NCI-H2029 treated with DMSO at 0.1 percent for 48 hours (cell line): ENCODE measurements at places on chromosomes 11 and 22.

DNA sequence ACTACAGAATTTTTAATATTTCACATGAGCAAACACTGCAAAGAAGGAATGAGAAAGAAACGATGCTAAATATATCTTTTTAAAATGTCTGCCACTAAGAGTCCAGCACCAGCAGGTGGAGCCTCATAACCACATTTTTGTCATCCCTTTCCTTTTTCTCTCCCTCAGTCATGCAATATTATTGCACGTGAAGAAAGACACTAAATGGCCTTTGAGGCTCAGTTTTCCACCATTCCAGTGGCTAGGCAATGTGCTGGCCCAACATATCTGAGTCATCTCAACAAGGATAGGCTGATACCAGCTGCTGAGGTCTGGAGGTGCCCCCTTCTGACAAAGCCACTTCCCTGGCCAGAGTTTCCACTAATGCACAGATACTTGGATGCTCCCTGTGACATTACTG lies 1.8 kb downstream of the ALKBH8 start:
- DNase-seq: peak; percentile 12

GRCh38 chr11:12223771-12224536 lies 113.6 kb downstream of the MICAL2 start:
- peak; percentile 43 for DNase-seq

DNA sequence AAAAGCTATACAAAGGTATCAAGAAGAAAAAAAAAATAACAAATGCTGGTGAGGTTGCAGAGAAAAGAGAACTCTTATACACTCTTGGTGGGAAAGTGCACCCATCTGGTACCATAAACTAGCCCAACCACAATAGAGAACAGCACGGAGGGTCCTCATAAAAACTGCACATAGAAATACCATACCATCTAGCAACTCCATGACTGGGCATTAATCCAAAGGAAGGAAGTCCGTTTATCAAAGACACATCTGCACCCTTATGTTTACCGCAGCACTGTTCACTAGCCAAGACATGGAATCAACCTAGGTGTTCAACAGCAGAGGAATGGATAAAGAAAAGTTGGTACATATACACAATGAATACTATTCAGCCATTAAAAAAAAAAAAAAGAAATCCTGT lies 10.8 kb upstream of the CLDN5 start:
- no peak for DNase-seq

- peak; percentile 32 for DNase-seq
Observed at GRCh38 chr11:61645179-61645868, 34.9 kb upstream of the DAGLA start.

- no peak for DNase-seq
Observed at GRCh38 chr22:19011075-19011474, 75.0 kb upstream of the PRODH start.

GRCh38 chr11:76767659-76768058 lies 15.5 kb upstream of the TSKU start:
- no peak for DNase-seq

GRCh38 chr11:72225411-72225951 lies 914 bp downstream of the INPPL1 start:
- DNase-seq: no peak

GRCh38 chr11:121596195-121597155 lies 143.7 kb upstream of the SORL1-AS1 start:
- no peak for DNase-seq

GRCh38 chr22:44918166-44918924 lies 91.5 kb downstream of the PHF21B start:
- no peak for DNase-seq

DNA sequence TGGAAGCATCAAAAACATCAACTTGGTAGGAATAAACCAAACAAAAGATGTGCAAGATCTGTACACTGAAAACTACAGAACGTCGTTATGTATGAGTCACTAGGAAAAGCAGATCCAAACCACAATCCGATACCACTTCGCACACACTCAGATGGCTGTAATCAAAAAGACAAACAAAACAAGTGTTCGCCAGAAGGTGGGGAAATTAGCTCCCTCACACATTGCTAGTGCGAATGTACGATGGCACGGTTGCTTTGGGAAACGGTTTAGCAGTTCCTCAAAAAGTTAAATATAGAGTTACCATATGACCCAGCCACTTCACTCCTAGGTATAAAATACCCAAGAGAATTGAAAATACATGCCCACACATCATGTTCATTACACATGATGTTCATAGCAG lies 14.8 kb upstream of the CARD10 start:
- DNase-seq: peak; percentile 11

GRCh38 chr22:36411589-36412258 lies 24.0 kb upstream of the MYH9 start:
- DNase-seq: peak; percentile 39

GRCh38 chr22:36902143-36902926 lies 11.1 kb upstream of the CSF2RB start:
- no peak for DNase-seq

- DNase-seq: no peak
Observed at GRCh38 chr11:64629103-64629502, 38.1 kb downstream of the SLC22A12 start.

DNA sequence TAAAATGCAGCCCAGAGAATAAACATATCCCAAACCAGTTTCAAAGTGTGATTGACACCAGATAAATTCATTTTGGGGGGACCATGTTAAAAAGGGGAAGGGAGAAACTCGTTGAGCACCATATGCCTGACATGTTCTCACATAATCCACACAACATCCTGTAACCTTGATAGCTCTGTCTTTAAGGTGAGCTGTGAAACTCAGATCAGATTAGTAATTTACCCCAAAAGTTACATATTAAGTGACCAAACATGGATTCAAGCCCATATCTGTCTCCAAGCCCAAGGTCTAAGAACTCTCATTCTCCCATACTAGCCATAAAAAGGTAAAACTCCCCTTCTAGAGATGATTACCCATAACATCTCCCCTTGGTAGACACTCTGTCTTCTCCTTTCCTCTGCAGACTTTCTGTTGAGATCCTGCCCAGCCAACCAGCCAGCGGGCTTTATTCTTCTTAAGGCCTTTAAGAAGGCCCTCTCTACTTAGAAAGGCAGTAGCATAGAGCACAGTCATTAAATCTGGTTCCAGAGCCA lies 150.7 kb downstream of the CCDC34 start:
- DNase-seq: no peak

GRCh38 chr22:43722444-43722843 lies 89.7 kb downstream of the EFCAB6 start:
- DNase-seq: no peak

- no peak for DNase-seq
Observed at GRCh38 chr11:66432597-66432996, 6.1 kb downstream of the MRPL11 start.

GRCh38 chr11:13174090-13174489 lies 103.5 kb upstream of the BMAL1 start:
- no peak for DNase-seq

GRCh38 chr22:39176143-39176713 lies 23.7 kb upstream of the CBX7 start:
- no peak for DNase-seq

- DNase-seq: no peak
Observed at GRCh38 chr11:126460417-126461095, 105.1 kb downstream of the ST3GAL4 start.

GRCh38 chr11:31687256-31687655 lies 123.9 kb downstream of the PAX6 start:
- no peak for DNase-seq

DNA sequence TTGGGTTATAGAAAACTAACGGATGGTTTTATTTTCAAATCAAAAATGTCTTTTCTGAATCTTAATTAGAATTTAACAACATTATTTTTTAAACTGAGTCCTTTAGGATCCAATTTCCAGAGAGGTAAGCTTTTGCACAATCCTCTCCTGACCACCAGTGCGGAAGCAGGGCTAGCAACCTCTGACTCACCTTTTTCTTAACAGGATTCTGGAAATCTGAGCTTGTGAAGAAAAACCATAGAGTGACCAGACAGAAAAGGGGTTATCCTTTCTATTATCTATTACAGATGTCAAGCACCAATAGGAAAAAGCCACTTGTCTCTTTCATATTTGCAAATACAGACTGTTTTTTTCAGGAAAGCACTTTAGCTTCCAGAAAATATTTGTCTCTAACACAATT lies 25.3 kb downstream of the ALG9 start:
- no peak for DNase-seq

- DNase-seq: no peak
Observed at GRCh38 chr11:3866206-3866605, 10.7 kb downstream of the STIM1 start.

DNA sequence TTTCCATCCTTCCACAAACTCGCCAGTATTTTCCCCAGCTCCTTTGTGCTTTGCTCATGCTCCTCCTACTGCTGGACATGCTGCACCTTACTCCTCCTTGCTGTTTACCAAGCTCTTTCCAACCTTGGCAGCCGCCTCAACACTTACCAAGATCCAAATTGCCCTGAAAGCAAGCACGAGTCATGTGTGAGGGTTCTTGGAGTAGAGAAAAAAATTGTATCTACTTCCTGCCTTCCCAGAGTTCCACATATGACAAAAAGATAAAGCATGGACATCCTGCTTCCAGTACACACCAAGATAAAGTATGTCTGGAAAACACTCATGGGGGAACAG lies 767.5 kb downstream of the NTM start:
- peak; percentile 6 for DNase-seq

- no peak for DNase-seq
Observed at GRCh38 chr22:21455334-21456089, 11.7 kb upstream of the TMEM191C start.

- no peak for DNase-seq
Observed at GRCh38 chr22:17748555-17749353, 25.5 kb downstream of the BID start.

DNA sequence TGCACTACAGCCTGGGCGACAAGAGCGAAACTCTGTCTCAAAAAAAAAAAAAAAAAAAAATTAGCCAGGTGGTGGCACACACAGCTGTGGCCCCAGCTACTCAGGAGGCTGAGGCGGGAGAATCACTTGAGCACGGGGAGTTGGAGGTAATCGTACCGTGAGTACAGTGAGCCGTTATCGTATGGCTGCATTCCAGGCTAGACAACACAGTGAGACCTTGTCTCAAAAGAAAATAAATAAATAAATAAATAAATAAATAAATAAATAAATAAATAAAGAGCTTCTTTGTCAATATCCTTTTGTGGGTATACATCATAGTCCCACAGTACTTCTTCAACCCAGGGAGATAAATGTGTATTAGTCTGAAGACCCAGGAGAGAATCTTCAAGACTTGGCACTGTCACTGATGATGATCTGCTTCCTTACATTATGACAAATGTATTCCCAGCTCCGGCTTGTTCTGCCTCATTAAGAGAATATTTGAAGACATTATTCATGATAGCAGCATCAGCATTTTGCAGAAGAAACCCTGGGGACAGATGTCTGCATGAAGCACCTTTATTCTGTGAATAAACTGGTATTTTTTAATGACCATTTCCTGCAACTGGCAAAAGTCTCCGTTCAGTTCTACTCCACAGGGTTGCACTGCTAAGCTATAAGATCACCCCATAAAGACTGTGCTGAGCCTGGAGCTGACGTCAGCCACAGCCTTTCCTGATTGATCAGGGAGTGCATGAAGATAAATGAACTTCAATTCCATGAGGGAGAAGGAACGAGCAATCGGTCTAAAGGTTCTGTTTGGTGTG lies 1.6 kb upstream of the ACY3 start:
- no peak for DNase-seq

DNA sequence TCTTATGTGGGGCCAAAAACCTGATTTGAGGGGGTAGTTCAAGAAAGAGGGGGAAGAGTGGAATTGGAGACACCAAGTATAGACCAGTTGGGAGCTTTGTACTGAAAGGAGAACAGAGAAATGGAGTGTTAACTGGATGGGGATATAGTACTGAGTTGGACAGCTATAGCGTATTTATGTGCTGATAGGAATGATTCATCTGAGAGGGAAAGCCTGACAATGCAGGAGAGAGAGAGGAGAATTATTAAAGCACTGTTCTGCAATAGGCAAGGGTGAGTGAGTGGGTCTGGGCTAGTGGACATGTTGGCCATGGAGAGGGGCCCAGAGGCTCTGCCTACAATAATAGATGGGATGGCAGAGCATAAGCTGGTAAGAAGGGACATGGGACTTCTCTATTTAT lies 52.9 kb upstream of the PITPNB start:
- DNase-seq: no peak

DNA sequence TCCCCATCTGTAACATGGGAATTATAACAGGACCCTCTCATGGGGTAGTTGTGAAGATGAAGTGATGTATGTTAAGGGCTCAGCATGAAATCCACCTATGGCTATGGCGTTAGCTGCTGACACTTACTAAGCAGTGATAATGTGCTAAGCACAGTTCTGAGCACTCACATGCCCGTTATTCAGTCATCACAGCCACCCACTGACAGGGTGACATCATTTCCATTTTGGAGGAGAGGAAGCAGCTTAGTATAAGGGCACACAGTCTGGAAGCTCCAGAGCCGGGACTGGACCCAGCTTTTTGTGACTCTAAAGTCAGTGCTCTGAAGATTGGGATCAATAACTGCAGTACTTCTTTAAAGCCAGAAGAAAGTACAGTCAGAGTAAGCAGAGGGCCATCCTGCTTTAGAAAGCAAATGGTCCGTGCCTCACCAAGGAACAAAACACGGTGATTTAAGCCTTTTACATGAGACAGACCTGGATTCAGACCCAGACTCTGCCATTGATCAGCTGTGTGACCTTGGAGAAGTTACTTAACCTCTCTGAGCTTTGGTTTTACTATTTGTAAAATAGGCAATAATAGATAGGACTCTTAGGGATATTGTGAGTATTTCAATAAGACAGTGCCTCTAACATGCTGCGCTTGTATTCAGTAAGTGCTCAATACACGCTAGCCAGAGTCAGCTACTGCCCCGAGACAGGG lies 61.5 kb downstream of the SGSM1 start:
- no peak for DNase-seq

DNA sequence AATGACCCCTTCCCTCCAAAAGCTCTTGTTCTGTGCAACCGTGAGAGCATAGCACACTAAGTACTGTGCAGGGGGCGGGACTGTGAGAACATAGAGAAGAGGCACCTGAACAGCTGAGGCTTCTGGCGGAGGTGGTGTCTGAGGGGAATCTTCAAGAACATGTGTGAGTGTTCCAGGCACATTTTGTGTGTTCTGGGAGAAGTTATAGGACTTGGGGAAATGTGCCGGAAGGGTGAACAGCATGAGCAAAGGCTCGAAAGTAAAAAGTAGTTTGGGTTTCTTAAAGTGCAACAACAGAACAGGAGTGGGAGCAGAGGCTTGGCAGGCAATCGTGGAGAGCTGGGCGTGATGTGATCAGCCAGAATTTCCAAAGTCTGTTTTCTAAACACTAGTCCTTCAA lies 12.4 kb upstream of the SYN3 start:
- no peak for DNase-seq

- DNase-seq: no peak
Observed at GRCh38 chr11:123977731-123978347, at the start of gene OR10S1. OR10S1 (minus strand) TSS chr11:123977781; CDS start chr11:123977664, 117 bp downstream.
